ENCODE measurements at places on chromosomes 11 and 22.

- no peak for DNase-seq
Observed at GRCh38 chr11:110985547-110985946, 260.0 kb upstream of the POU2AF2 start.

DNA sequence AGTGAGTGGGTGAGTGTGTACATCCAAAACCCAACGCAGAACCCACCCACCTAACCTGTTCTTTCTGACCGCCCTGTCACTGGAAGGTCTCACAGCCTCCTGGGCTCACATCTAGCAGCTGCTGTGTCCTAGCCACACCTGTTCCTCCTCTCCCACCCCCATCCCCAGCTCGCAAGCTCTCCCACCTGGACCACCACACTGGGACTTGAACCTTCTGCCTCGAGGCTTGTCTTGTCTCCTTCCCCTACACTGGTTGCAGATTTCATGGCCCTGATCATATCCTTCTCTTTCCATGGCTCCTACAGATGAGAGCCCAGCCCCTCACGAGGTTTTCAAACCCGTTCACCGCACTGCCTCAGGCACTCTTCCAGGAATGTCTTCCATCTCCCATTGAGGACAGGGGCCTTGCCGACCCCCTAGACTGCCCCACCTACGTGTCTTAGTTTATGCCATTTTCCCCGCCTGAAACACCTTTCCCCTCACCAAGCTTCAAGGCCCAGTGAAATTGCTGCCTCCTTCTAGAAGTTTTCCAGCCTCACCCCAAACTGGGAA lies 6.7 kb downstream of the IFITM10 start:
- no peak for DNase-seq

DNA sequence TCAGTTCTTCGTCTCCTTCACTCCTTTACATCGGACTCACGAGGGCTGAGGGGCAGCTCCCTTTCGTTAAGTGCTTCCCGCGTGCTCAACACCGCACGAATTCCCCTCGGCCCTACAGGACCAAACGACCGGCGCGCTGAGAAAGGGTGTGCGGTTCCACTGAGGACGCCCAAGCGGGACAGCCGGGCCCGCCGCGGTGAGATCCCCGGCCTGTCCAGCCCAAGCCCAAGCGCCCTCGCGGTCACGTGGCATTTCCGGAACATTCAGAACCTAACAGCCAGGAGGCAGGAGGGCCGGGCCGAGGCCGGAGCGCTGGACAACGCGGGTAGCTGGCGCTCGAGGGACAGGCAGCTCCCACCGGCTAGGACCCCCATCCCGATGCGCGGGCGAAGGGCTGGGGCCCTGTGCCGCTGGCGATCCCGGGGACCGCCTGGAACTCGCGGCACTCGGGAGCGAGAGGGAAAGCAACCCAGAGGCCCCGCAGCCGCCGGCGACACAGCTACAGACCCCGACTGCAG lies 737 bp upstream of the STIP1 start:
- no peak for DNase-seq

DNA sequence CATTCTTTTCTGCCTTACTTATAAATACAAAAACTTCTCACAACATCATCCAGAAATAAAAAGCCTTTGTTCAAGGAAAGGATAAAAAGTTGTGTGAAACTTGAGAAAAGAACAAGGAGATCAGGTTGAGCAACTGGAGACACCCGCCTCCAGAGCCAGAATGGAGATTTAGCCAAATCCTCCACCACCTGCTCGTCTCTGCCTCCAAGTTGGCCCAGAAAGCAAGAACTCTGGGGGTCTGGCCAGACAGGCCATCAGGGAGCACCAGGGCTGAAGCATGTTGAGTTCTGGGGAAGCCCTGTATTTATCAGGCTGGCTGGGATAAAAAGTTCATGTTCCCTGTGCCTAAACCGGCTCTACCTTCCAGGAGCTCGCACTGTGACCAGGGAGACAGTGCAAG lies 14.9 kb downstream of the SMCO4 start:
- DNase-seq: no peak

DNA sequence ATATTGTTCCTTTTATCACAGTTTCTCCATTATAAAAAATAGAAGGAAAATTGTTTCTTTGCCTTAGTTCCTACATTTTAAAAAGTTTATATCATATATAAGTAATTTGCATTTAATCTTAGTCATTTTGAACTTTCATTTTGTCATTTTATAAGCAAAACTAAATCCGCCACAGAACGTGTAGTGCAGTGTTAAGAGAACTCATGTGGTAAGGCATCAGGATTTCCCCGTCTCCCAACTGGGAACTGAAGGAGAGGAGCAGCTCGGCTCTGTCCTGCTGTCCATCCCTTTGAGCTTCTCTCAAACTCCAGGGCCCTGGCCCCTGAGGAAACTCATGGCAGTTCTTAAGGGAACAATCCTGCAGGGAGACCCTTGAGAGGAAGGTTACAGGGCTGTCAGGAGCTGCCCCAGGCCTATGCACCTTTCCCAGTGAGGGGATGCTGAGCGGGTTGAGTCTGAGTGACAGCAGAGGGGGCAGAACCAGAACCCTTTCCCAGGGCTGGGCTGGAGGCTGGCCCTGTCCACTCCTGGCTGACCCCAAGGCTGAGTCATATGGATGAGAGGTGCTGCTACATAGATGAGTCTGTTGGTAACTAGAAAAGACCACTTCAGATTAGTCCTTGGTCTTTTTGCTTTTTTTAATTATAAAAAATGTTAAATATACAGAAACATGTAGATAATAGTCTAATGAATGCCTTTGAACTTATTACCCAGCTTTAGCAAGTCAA lies 333.1 kb downstream of the TBC1D22A start:
- no peak for DNase-seq

- DNase-seq: no peak
Observed at GRCh38 chr11:129402206-129403171, 26.8 kb downstream of the BARX2 start.

GRCh38 chr11:98568013-98568412 lies 452.7 kb upstream of the CNTN5 start:
- no peak for DNase-seq

DNA sequence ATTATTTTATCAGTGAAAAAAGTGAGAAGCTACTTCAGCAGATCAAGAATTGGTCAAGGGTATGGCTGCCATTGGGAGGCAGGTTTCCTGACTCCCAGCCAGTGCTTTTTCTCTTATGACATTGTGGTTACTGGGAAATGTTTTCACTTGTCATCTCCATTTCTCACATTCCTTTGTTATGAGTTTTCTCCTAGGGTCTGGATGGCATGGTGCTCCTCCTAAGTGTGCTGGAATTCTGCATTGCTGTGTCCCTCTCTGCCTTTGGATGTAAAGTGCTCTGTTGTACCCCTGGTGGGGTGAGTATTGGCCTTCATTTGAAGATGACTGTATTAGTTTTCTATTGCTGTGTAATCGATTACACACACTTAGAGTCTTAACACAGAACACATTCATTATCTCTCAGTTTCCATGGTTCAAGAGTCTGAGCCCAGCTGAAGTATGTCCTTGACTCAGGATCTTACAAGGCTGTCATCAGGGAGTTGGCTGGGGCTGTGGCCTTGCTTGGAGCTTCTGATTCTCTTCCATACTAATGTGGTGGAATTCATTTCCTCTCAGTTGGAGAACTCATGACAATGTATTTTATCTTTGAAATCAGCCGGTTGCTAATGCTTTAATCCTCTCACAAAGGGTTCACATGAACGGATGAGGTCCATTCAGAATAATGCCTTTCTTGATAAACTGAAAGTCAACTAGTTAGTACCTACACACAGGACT lies 21.0 kb upstream of the MS4A6E start:
- no peak for DNase-seq

- DNase-seq: no peak
Observed at GRCh38 chr11:66722745-66723651, 6.0 kb downstream of the SPTBN2 start.

GRCh38 chr11:69229511-69229910 lies 64.4 kb upstream of the MYEOV start:
- no peak for DNase-seq

- DNase-seq: no peak
Observed at GRCh38 chr22:10780281-10780680, 4747.7 kb upstream of the OR11H1 start.

GRCh38 chr11:94924171-94924572 lies 49.2 kb downstream of the CWC15 start:
- no peak for DNase-seq

DNA sequence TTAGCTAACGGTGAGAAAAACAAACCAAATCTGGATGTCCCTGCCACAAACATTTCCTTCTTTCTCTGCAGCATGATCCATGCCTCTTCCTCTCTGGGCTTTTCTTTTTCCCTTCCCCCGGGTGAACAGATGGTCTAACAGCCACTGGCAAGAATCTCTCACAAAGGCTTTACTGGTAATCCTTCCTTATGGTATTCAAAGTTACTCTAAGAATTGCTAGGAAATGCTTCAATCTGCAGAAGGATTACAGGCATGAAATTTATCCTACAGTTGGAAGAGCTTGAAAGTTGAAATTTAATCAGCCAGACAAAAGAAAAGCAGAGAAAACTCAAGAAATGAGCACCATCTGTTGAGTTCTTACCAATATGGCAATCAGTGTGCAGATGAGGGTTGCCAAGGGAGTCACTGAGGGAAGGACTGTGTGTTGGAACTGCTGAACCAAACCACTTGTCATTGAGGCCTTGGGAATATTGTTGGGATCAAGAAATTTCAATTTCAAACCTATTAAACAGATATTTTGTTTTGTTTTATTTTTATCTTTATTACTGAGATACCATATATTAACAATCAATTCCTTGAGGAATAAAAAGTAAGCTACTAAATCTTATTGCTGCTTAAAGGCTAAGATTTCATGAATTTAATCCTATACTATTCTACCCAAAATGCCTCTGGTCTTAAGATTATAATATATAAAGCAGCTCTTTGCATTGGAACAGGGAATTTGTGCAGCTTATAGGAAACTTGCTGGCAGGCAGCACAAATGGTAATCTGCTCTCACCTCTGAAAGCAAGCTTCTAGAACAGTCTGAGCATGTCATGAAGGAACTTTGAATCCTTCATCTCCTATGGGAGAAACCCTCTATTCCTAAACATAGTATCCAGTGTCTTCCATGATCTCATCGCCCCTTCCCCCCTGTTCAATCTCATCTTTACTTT lies 29.7 kb upstream of the NDUFC2 start:
- DNase-seq: no peak

DNA sequence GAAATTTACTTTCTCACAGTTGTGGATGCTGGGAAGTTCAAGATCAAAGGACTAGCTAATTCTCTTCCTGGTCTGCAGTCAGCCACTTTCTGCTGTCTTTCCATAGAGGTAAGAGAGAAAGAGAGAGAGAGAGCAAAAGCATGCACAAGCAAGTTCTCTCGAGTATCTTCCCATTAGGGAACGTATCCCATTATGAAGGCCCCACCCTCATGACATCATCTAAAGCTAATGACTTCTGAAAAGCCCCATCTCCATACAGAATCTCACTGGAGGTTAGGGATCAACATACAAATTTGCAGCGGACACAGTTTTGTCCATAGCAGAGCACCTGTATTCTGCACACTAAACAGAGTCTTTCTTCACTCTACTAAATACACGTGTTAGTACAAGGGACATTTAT lies 17.4 kb upstream of the SLC22A9 start:
- no peak for DNase-seq

GRCh38 chr11:27514076-27514475 lies 7.5 kb upstream of the LIN7C start:
- DNase-seq: no peak

- DNase-seq: no peak
Observed at GRCh38 chr11:70861559-70861958, 390.8 kb downstream of the SHANK2 start.

GRCh38 chr22:49724893-49725489 lies 102.7 kb downstream of the BRD1 start:
- peak; percentile 81 for DNase-seq

GRCh38 chr22:37808294-37808657 lies 542 bp downstream of the GCAT start:
- DNase-seq: no peak

DNA sequence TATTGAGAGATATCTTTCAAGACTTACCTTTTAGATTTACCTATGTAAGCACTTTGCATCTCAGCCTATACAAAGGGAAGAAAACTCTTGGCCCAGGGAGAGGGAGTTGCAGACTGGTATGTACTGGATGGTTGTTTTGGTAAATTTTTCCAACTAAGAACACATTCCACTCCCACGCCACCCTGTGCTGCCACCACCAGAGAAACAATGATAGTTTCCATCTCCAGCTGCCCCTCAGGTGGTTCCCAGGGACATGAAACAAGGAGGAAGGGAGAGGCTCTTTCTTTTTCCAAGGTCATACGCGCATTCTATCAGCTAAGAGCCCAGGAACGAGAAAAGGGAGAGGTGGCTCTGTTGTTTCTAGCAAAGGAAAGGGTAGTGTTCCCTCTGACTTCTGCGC lies 34.4 kb downstream of the CCDC34 start:
- no peak for DNase-seq

GRCh38 chr11:32244453-32244852 lies 153.6 kb downstream of the RCN1 start:
- DNase-seq: no peak

DNA sequence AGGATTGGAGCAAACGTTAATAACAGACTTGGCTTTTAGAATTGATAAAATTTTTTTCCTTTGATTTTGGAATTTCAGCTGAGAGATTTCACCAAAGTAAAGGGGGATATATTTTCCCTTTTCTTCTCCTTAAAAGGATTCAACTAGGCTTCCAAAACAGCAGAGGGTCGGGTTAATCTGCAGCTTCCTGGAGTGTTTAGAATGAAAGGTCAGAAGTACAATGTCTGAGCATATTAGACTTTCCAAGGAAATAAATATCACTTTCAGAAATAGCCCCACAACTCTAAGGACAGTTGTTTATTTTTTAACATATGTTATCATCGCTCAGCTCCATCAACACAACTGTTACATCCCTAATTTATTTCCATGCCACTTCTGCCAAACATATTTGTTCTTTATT lies 1532.9 kb upstream of the RAG2 start:
- DNase-seq: no peak

DNA sequence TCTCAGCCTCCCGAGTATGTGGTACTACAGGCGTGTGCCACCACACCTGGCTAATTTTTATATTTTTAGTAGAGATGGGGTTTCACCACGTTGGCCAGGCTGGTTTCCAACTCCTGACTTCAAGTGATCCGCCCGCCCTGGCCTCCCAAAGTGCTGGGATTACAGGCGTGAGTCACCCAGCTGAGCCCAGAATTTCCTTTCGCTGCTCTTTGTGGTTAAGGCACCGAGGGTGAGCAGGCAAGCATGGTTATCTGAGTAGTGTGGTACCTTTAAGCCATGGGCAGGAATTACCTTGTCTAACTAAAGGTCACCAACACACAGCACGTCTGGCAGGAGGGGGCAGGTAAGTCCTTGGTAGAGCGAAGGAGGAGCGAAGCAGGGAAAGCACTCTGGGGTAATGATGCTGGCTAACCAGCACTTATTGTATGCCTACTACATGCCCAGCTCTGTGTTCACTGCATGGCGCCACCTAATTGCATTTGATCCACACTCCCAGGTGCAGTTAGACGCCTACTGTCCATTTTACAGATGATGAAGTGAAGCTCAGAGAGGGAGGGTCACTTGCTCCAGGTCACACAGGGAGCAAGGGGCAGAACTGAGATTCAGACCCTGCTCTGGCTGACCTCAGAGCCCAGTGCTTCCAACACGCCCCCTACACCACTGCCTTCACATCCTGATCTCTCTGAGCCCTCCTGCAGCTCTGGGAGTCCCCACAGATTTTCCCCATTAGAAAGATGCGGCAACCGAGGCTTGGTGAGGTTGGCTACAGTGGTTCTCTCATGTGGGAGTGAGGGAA lies 45.7 kb downstream of the TRIOBP start:
- DNase-seq: no peak

All from stimulated activated naive CD8-positive, alpha-beta T cell treated with anti-CD3 and anti-CD28 coated beads, Interleukin-15, amount 100 ng/mL, for 72 hours (primary cell).